Large intestine (tissue), 12 donors: ENCODE measurements at places on chromosomes 5 and 9. TPM values are rescaled to one million over a fixed set of nuclear protein-coding genes. Genes with fewer than 3 reads are reported as not detected.

DNA sequence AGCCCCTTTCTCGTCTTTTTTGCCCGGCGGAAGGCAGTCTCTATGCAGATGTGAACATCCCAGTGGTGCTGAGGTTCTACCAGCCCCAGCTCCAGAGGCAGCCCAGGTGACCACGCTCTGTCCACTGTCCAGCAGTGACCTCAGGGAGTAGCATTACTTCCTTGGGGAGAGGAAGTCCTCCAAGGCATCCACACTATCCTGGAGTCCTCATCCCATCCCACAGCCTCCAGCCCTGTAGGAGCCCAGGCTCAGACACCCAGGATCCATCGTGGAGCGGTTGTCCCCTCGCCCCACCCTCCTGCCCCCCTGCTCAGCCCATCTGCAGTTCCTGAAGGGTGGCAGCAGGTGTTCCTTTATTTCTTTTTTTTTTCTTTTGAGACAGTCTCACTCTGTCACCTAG is 294.5 kb upstream of the IRX4 start:
- no peaks in the 10 kb centered on the region for H3K4me1 ChIP-seq
- H3K27ac ChIP-seq, result no peak overlapping the region
- no peak for DNase-seq
- H3K27me3 ChIP-seq, result no peaks in the 10 kb centered on the region
- no peaks in the 10 kb centered on the region for H3K36me3 ChIP-seq
- H3K4me3 ChIP-seq, result no peak overlapping the region

DNA sequence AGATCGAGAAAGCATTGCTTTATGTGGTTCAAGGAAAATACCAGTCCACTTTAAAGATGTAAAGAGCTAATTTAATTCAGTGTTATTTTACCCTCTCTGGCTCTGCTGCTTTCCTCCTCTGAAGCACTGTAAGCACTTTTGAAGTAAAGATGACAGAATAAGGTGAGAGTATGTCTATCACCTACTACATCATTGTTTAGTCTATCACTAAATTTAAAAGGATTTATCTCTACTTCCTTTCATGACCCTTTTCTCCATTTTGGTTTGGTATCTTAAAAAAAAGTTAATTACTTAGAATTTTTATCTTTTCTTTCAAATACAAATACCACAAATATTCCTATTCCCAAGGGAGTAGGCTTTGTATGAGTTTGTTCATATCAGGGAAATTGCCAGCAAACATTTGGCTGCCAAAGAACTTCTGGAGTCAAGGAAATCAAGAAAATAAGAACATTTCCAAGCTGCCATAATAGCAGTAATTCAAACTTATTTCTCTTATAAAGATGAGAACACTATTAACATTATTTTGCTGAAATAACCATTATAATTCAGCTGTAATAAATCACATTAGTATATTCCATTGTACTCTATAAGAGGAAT is 77.8 kb downstream of the SLC38A9 start:
- no peak overlapping the region for H3K4me3 ChIP-seq
- no peak overlapping the region for H3K27ac ChIP-seq
- no peak for DNase-seq
- H3K27me3 ChIP-seq, result no peaks in the 10 kb centered on the region

DNA sequence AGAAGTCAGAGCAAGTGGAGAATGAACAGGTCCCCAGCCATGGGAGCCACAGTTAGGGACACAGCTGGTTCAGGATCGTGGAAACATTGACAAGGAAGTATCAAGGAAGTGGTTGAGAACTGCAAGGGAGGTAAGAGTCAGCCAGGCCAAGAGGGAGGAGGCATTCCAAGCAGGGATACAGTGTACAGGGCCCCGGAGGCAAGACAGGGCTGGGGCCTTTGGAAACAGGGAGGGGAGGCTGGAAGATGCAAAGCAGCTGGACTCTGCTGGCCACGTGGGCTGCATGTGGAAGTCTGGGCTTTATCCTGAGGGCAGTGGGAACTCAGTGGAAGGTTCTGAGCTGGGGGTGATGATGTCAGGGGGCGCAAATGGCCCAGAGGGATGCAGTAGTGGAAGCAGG is 14.2 kb downstream of the CCDC180 start:
- H3K27me3 ChIP-seq, result no peaks in the 10 kb centered on the region
- H3K4me1 ChIP-seq, result no peaks in the 10 kb centered on the region
- peaks cover 40% of the 10 kb centered on the region for H3K36me3 ChIP-seq
- no peak overlapping the region for H3K27ac ChIP-seq
- H3K4me3 ChIP-seq, result no peak overlapping the region

DNA sequence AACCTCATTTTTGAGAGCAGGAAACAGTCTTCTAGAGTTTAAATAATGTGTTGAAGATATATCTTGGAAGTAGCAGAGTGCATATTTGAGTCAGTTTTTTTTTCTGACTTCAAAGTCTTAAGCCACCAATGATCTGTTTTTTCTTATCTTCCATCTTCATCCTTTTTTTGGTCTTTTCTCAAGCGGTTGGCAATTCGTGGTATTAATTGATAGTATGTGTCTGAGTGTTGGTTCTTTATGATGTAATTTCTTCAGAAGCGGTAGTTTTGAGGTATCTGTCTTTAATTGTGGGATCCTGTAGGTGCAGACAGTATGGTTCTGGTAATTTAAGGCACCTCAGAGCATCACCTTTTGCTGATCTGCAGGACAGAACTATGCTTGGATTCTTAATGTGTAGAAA is 3.9 kb downstream of the CSNK1G3 start:
- H3K4me3 ChIP-seq, result no peak overlapping the region
- H3K4me1 ChIP-seq, result no peaks in the 10 kb centered on the region
- no peaks in the 10 kb centered on the region for H3K27me3 ChIP-seq

The SHROOM1 gene
- 15.9 TPM for polyA plus RNA-seq

The SOX30 gene
- 1.0 TPM for polyA plus RNA-seq

The PKD2L2 gene
- polyA plus RNA-seq, result 0.15 TPM

The IFNA16 gene
- not detected for polyA plus RNA-seq

The FAM153A gene
- polyA plus RNA-seq, result 0.58 TPM

The ERP44 gene
- polyA plus RNA-seq, result 42.5 TPM

The IER5L gene
- polyA plus RNA-seq, result 11.6 TPM
